ENCODE measurements at places on chromosomes 16 and 17. TPM values are rescaled to one million over a fixed set of nuclear protein-coding genes. Genes with fewer than 3 reads are reported as not detected.
A peak's percentile ranks its signal among the peaks of the same experiment; 100 is the strongest.

DNA sequence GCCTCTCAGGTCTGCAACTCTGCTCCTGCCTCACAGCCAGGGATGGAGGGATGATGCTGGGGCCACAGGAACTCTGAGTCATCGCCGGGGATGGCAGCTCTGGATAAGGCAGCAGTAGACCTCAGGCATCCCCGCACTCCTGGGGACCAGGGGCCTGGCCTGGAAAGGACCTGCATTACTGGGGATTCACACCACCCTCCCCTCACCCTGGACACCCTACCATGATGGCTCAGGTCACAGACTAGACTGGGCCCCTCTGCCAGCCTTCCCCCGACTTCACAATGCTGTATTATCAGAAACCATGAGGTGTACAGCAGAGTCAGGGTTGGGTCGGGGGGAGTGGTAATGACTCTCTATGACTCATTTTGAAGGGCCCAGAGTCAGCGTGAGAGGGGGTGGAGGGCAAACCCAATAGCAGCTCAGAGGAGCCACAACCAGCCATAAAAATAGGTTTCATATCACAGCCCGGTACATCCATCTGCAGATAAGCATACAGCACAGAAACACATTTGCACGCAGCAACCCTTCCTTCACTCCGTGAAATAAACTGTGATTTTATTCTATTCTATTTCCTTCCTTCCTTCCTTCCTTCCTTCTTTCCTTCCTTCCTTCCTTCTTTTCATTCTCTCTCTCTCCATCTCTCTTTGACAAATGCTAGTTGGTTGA is 28.8 kb downstream of the DYNLRB2 start:
- DNase-seq = peak; percentile 12

GRCh38 chr17:49871211-49871610 is 23.3 kb upstream of the TAC4 start:
- DNase-seq = no peak

GRCh38 chr17:55295411-55296170 is 30.8 kb downstream of the HLF start:
- peak; percentile 55 for DNase-seq

DNA sequence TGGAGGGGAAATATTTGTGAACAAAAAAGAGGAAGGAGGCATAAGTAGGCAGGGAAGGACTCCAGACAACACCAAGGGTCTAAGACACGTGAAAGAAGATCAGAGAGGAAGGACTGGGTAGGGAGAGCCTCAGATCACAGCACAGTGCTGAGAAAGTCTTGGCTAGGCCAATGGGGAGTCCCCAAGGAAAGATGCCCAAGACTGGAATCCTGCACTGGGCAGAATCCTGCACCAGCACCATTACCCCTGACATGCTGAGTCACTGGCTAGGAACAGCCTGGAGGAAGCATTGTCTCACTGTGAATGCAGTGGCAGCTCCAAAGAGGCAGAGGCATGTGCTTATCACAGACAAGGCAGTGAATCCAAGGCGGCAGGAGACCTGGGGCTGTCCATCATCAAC is 19.2 kb downstream of the CLEC19A start:
- no peak for DNase-seq

- DNase-seq = no peak
These were observed 23.0 kb downstream of the ARHGAP23 start for GRCh38 chr17:38451030-38451839.

TCAP gene
- total RNA-seq = 0.51 TPM

GRCh38 chr17:32909787-32910369 is 18.1 kb upstream of the TMEM98 start:
- peak; percentile 84 for DNase-seq

GRCh38 chr16:82623241-82623640 is 3.5 kb upstream of the CDH13 start:
- no peak for DNase-seq

PPP1R27 gene
- total RNA-seq = not detected

- DNase-seq = no peak
These were observed 56.9 kb downstream of the NOS2 start for GRCh38 chr17:27743281-27743885.

- no peak for DNase-seq
These were observed 41.1 kb upstream of the CDH13 start for GRCh38 chr16:82585675-82586074.

IL32 gene
- 52.0 TPM for total RNA-seq

- DNase-seq = no peak
These were observed 151.9 kb upstream of the MAF start for GRCh38 chr16:79752396-79752795.

- DNase-seq = no peak
These were observed 69.9 kb upstream of the CBX4 start for GRCh38 chr17:79909121-79909520.

DNA sequence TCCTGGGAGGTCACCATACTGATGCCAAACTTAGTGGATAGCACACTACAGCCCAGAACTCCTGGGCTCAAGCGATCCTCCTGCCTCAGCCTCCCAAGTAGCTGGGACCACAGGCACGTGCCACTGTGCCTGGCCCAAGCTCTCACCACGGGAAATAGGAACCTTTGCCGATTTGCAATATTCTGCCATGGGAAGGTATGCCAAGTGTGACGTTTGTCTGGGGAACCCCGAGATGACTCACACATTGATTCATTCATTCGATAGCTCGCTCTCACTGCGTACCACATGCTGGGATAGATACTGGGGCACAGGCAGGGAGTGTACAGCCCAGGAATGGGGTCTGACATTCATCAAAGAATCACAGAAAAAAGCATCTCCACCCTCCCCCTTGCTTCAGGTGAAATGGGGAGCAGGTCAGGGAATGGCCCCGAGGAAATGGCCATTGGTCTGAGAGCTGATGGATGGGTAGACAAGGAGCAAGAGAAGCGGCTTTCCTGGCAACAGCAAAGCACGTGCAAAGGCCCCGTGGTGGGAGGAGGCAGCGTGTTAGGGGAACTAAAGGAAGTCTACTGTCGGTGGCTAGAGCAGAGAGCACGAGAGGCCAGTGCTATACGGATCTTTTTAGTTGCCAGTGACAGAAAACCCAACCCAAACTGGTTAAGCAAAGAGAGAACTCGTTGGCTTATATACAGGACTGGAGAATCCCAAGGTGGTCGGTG is 44.1 kb downstream of the DNAH17 start:
- DNase-seq = peak; percentile 65

DNA sequence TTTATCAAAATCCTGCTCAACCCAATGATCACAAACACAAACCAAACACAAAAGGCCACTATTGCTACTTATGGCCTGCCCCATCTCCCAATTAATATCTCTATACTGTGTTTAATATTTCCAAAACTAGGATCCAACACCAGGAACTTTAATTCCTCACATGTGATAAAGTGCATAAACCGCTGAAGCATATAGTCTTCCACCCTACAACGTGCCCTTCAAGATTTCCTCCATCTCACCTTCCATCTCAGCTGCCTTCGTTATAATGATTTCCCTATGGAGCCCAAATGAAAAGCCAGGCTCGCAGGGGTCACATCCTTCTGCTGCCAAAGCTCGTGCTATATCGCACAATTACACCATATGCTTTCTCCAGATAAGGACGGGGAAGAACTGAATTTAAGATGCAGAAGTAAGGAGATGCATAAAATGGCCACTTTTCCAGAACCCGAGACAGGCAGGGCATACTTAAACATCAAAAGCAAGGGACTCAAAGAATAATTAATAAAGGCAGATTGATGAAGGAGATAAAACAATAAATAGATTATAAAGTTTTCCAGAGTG is 1.8 kb downstream of the MYH10 start:
- no peak for DNase-seq

AATK gene
- 1.5 TPM for total RNA-seq

DNA sequence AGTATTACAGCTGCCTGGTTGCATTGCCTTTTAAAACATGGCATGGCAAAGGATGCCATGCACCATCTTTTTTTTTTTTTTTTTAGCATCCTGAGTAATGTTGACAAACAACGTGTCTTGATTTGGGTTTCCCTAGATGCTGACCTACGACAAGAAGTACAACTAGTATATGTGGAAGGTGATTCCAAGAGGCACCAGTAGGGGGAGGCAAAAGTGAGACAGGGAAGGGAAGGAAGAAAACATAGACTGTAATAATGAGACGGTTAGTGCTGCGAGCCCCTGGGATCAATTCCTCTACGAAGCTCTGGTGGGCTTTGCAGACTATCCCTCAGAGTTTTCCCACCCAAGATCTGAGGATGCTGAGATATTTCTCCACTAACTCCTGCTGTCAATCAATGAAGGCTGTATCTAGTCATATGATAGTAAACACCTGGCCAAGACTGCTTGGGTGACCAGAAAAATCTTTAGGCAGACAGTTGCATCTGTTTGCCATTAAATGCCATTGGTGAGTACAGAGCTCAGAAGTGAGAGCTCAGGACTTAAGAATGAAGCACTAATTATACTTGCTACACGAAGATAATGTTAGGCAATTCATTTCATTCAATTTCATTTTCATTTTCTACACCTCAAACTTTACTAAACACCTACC is 458.6 kb upstream of the GOT2 start:
- DNase-seq = peak; percentile 17

CCL14 gene
- 24.7 TPM for total RNA-seq

DNA sequence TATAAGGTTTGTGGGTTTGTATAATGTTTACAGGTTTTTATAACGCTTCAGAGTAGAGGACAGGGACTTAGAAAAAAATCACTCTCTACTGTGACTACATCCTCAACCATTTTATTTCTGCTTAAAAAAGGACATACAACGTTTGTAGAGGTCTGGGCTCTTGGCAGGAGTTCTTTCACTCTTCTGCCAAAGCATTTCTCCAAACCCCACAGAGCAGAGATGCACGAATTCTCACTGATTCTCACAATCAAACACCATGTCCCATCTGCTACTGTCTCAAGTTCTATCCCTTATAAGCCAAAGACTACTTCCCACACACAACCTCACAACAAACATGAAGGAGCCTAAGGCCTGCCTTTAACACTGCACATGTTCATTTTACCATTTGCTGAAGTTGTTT is 7.0 kb upstream of the ANKFY1 start:
- DNase-seq = no peak

- no peak for DNase-seq
These were observed 274.5 kb downstream of the MRTFB start for GRCh38 chr16:14345512-14346115.

CACNG1 gene
- not detected for total RNA-seq

DNA sequence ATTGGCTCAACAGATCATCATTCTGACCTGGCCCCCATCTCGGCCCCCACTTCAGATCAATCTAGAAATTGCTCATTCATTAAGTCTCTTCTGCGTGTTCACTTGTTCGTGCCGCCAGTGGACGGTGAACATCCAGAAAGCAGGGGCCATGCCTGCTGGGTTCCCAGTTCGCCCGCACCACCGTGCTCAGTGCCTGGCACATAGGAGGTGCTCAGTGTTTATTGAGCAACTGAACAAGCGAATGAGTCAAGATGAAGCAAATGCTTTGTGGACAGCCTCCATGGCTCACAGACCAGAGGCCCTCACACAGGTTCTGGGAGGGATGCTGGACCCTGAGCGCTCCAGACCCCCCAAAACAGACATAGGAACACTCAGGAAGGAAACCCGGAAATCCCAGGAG is 13.9 kb downstream of the BEAN1 start:
- no peak for DNase-seq

GRCh38 chr16:49127103-49127502 is 154.5 kb downstream of the CBLN1 start:
- DNase-seq = no peak

HOXB6 gene
- total RNA-seq = 3.3 TPM

KRT39 gene
- total RNA-seq = not detected

PLCD3 gene
- total RNA-seq = 13.0 TPM

LAT gene
- total RNA-seq = 0.26 TPM

TOM1L1 gene
- not detected for total RNA-seq

DNA sequence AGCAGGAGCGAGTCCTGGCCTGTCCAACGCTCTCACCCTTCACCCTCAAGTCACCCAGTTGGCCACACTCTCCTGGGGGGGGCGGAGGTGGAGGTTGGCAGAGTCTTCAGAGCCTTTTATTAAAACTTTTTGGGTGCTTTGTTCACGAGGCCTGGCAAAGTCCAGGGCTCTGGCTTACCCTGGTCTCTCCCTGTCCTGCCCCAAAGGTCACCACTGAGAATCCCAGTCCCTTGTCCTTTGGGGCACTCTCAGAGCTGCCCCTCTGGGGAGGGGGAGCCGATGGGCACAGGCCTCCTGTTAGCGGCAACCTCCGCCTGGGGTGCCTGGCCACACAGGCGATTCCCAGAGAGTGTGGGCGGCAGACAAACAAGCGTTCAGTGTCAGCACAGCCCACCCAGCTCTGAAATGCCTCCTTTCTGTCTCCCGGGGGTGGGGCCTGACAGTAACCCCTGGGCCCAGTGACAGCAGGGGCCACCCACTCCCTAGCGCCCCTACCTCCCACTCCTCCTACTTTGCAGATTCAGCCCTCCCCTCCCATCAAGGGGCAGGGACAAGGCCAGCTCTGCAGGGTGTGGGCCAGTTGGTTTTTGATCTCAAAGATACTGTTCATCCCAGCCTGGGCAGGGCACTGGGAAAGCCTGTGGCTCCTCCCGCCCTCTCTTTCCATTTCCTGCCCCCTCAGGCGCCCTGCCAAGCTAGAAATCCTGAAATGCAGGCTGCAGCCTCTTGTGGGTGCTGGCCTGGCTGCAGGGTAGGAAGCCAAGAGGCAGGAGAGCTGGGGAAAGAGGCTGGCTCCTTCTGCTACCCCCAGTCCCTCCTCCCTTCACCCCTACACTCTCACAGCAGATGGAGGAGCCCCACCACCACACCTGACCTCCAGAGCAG is 36.6 kb upstream of the EMP2 start:
- DNase-seq = no peak

GRCh38 chr17:79988185-79988971 is 47.3 kb downstream of the TBC1D16 start:
- peak; percentile 94 for DNase-seq

CDH3 gene
- total RNA-seq = under 0.01 TPM

DNA sequence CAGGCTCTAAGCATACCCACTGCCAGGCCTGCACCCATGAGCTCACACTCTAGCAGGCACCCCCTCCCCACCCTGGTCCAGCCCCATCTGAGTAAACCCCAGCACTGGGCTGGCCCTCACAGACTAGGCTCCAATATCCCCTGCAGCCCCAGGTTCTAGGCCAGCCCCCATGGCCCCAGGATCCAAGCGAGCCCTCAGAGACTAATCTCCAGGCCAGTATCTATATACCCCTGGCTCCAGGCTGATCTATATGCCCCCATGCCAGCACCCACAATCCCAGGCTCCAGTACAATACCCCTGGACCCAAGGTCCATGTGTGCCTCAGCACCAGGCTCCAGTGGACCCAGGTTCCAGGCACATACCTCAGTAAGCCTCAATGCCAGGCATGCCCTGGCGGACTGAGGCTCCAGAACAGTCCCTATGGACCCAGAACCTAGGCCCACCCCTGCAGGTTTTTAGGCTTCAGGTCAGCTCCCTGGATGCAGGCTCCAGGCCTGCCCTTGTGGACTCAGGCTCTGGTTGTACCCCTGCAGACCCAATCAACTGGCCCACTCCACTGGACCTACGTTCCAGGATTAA is 38.5 kb downstream of the POLR3E start:
- DNase-seq = no peak

CDRT4 gene
- total RNA-seq = 1.3 TPM

DNA sequence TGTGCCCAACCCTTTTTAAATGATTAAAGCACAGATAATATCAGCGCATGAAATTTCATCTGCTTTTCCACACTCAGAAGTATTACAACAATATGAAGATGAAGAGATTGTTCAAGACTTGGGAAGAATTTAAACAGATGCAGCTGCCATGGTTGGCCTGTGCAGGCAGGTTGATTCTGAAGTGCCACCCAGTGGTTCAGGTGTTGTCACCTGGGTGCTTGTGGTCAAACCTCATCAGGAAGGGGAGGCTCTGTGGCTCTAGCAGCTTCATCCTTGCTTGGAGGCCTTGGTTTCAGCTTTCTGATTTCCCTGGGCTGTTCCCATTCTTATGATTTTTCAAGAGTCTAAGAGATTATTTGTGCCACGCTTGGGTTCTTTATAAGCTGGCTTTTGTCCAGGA is 22.2 kb upstream of the CLEC18C start:
- DNase-seq = no peak
